ENCODE measurements at places on chromosomes 5 and 9. TPM values are rescaled to one million over a fixed set of nuclear protein-coding genes. Genes with fewer than 3 reads are reported as not detected.

The DAP gene
- polyA plus RNA-seq, result 53.0 TPM

The SH2D3C gene
- 50.8 TPM for polyA plus RNA-seq

The AFAP1L1 gene
- 1.1 TPM for polyA plus RNA-seq

The SURF2 gene
- polyA plus RNA-seq, result 52.0 TPM

The PCDHA7 gene
- not detected for polyA plus RNA-seq

GRCh38 chr5:96141749-96142148 lies 180.1 kb upstream of the ELL2 start:
- no peak for DNase-seq
- no peak overlapping the region for H3K4me3 ChIP-seq
- no peaks in the 10 kb centered on the region for H3K36me3 ChIP-seq
- H3K27me3 ChIP-seq, result peaks cover 4% of the 10 kb centered on the region
- no peak overlapping the region for H3K27ac ChIP-seq

- H3K4me1 ChIP-seq, result no peaks in the 10 kb centered on the region
- H3K4me3 ChIP-seq, result no peak overlapping the region
- no peak overlapping the region for H3K27ac ChIP-seq
Measured at GRCh38 chr5:76046741-76047140, 36.4 kb upstream of the SV2C start.

- H3K27me3 ChIP-seq, result no peaks in the 10 kb centered on the region
- H3K27ac ChIP-seq, result no peak overlapping the region
- H3K4me1 ChIP-seq, result no peaks in the 10 kb centered on the region
Measured at GRCh38 chr5:68519143-68519542, 303.6 kb downstream of the PIK3R1 start.

GRCh38 chr9:70135176-70135575 lies 91.5 kb downstream of the MAMDC2 start:
- no peak for DNase-seq
- H3K36me3 ChIP-seq, result no peaks in the 10 kb centered on the region
- no peaks in the 10 kb centered on the region for H3K4me1 ChIP-seq
- H3K27ac ChIP-seq, result no peak overlapping the region
- H3K27me3 ChIP-seq, result no peaks in the 10 kb centered on the region

- no peaks in the 10 kb centered on the region for H3K27me3 ChIP-seq
- no peak for DNase-seq
- no peak overlapping the region for H3K27ac ChIP-seq
- no peaks in the 10 kb centered on the region for H3K36me3 ChIP-seq
- H3K4me3 ChIP-seq, result no peak overlapping the region
- no peaks in the 10 kb centered on the region for H3K4me1 ChIP-seq
Measured at GRCh38 chr9:9523476-9524139, 1089.2 kb downstream of the PTPRD start.

- DNase-seq, result no peak
- no peak overlapping the region for H3K27ac ChIP-seq
- no peaks in the 10 kb centered on the region for H3K36me3 ChIP-seq
- H3K27me3 ChIP-seq, result no peaks in the 10 kb centered on the region
Measured at GRCh38 chr5:87029951-87030350, 237.7 kb upstream of the RASA1 start.

DNA sequence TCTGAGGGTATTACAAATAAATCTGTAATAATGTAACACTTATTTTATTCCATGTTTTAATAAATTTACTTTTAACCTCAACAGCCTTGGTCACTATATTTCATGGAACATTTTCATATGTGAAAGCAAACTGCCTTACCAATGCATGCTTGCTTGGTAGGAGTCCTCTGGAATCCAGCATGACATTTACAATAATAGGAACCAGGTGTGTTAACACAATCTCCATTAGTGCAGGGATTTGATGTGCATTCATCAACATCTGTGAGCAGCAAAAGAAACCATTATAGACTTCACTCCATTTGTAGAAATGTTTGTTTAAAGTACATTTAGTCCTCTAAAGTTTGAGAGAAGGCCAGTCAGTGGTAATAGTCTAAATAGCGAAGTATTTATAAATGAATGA lies 159.4 kb downstream of the FBN2 start:
- H3K27ac ChIP-seq, result no peak overlapping the region
- H3K4me1 ChIP-seq, result no peaks in the 10 kb centered on the region
- no peak overlapping the region for H3K4me3 ChIP-seq

DNA sequence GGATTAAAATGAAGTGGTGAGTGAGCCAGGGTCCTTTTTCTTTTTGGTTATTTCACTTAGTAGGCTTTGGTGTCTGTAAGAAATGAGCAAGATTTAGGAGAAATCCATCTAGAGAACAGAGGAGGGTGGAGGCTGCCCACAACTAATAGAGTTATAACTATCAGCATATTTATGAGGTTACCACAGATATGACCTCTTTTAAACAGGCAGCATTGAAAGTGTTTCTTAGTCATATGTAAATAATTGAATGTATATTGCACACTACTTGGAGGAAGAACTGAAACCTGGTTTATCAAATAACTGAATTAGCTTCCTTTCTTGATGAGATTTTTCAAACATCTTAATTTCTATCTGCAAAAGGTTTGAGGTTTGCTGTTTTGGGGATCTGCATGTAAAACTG lies 483.1 kb upstream of the PIK3R1 start:
- no peak for DNase-seq
- H3K4me3 ChIP-seq, result no peak overlapping the region
- no peaks in the 10 kb centered on the region for H3K4me1 ChIP-seq
- peaks cover 2% of the 10 kb centered on the region for H3K27me3 ChIP-seq
- no peak overlapping the region for H3K27ac ChIP-seq
- no peaks in the 10 kb centered on the region for H3K36me3 ChIP-seq

DNA sequence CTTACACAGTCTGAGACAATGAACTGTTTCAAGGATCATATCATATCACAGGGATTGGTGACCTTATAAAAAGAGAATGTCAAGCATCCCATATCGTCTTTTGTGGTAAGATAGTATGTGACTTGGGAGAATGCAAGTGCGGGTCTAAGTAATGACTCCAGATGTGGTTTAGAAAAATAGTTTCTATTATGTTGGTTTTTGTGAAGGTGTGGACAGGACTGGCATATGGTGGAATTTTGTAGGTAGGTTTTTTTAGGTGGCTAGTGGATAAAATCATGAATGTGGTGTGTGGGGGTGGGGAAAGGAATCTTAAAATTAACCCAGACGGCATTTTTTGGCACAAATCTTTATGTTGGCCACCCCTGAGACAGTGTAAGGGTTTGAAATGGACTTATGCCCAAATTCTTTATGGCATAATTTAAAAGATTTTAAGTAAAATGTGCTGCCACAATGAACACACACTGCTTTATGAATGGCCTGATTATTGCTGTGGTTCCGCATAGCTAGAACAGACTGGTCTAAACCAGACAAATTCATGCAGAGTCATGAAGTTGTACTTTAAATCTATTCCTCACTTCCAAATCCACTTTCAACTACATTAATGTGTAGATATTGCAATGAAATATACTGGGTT lies 204.8 kb upstream of the HAPLN1 start:
- peaks cover 11% of the 10 kb centered on the region for H3K27me3 ChIP-seq
- no peak for DNase-seq
- no peak overlapping the region for H3K27ac ChIP-seq
- H3K4me3 ChIP-seq, result no peak overlapping the region
- H3K36me3 ChIP-seq, result no peaks in the 10 kb centered on the region

GRCh38 chr5:180467989-180468731 lies 26.0 kb upstream of the CNOT6 start:
- H3K27ac ChIP-seq, result no peak overlapping the region
- H3K4me3 ChIP-seq, result no peak overlapping the region
- peaks cover 8% of the 10 kb centered on the region for H3K4me1 ChIP-seq
- no peaks in the 10 kb centered on the region for H3K27me3 ChIP-seq
- no peaks in the 10 kb centered on the region for H3K36me3 ChIP-seq
- DNase-seq, result no peak

DNA sequence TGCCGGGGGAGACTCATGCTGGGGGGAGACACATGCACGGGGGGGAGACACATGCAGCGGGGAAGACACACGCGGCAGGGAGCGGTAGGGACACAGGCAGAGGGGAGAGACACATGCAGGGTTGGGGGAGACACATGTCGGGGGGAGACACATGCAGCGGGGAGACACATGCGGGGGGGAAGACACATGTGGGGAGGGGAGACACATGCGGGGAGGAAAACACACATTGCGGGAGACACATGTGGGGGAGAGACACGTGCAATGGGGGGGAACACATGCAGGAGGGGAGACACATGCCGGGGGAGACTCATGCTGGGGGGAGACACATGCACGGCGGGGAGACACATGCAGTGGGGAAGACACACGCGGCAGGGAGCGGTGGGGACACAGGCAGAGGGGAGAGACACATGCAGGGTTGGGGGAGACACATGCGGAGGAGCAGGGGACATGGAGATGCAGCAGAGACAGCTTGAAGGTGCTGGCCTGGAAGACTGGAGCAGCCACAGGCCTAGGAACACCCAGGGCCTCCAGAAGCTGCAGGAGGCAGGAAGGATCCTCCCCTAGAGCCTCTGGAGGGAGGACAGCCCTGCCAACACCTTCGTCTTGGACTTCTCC lies 20.3 kb upstream of the OLFM1 start:
- DNase-seq, result no peak
- no peak overlapping the region for H3K27ac ChIP-seq
- H3K4me1 ChIP-seq, result no peaks in the 10 kb centered on the region
- peaks cover 3% of the 10 kb centered on the region for H3K36me3 ChIP-seq
- peaks cover 12% of the 10 kb centered on the region for H3K27me3 ChIP-seq

DNA sequence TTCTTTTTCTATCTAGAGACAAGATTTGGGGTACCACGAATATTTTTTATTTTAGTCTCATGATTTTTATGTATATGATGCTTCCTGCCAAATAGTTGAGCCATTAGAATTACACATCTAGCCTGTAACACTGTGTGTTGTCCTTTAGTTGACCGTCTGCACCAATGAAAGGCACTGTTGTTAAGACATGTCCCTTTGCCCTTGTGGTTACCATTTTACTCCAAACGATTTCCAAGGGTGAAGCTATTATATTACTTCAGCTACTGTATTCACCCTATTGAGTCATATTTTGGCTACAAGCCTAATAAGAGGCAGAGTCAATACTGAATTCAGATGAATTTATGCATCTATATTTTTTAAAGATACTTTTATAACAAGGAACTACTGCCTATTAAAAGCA lies 207.6 kb downstream of the CETN3 start:
- H3K27me3 ChIP-seq, result peaks cover 2% of the 10 kb centered on the region
- DNase-seq, result no peak
- H3K27ac ChIP-seq, result no peak overlapping the region
- H3K36me3 ChIP-seq, result no peaks in the 10 kb centered on the region
- H3K4me3 ChIP-seq, result no peak overlapping the region

- DNase-seq, result no peak
- H3K4me3 ChIP-seq, result no peak overlapping the region
- no peaks in the 10 kb centered on the region for H3K27me3 ChIP-seq
- no peaks in the 10 kb centered on the region for H3K36me3 ChIP-seq
- H3K4me1 ChIP-seq, result no peaks in the 10 kb centered on the region
Measured at GRCh38 chr9:104775976-104776375, 12.0 kb downstream of the NIPSNAP3B start.

DNA sequence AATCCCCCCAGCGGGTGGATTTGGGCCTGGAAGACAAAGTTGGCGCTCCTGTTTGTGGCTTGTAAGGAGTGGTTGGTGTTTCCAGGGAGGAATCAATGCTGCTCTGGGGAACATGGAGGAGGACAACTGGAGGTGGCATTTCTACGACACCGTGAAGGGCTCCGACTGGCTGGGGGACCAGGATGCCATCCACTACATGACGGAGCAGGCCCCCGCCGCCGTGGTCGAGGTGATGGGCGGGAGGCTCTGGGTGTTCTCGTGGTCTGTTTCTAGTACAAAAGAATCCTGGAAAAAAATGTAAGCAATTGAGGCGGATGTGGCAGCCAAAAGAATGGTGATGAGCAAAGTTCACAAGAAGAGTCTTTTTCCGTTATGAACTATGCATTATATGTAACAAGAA lies 7.2 kb downstream of the SDHA start:
- no peak for DNase-seq
- H3K27me3 ChIP-seq, result no peaks in the 10 kb centered on the region
- peaks cover 30% of the 10 kb centered on the region for H3K4me1 ChIP-seq
- H3K36me3 ChIP-seq, result peaks cover 64% of the 10 kb centered on the region
- H3K27ac ChIP-seq, result no peak overlapping the region

DNA sequence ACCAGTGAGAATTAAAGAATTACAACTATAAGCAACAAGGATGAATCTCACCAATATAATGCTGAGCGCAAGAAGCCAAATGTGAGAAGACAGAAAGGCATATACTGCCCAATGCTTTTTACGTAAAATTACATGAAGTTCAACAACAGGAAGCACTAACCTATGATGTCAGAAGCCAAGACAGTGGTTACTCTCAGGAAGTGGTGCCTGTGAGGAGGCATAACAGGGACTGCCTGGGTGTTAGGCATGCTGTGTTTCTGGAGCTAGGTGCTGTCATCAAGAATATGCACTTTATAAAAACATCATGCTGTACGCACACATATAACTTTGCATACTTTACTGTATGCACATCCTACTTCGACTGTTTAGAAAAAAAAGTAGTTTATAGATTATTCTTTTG lies 30.1 kb downstream of the FRMD3 start:
- no peaks in the 10 kb centered on the region for H3K27me3 ChIP-seq
- no peak for DNase-seq
- peak overlapping the region; percentile 8 for H3K27ac ChIP-seq
- H3K4me1 ChIP-seq, result peaks cover 16% of the 10 kb centered on the region
- H3K4me3 ChIP-seq, result no peak overlapping the region
- H3K36me3 ChIP-seq, result no peaks in the 10 kb centered on the region

GRCh38 chr5:134289509-134290113 lies 63.7 kb upstream of the PPP2CA start:
- no peaks in the 10 kb centered on the region for H3K4me1 ChIP-seq
- H3K27me3 ChIP-seq, result peaks cover 4% of the 10 kb centered on the region
- peaks cover 9% of the 10 kb centered on the region for H3K36me3 ChIP-seq
